ENCODE measurements at places on chromosomes 1 and 21. TPM values are rescaled to one million over a fixed set of nuclear protein-coding genes. Genes with fewer than 3 reads are reported as not detected.

The COL11A1 gene
- total RNA-seq: 1.1 TPM

The NOC2L gene
- 24.7 TPM for total RNA-seq

The SLC22A15 gene
- 8.0 TPM for total RNA-seq

The ZNF593OS gene
- total RNA-seq: not detected

The CHAF1B gene
- 1.1 TPM for total RNA-seq

The TRIM67 gene
- 1.3 TPM for total RNA-seq

The PLEKHN1 gene
- 0.33 TPM for total RNA-seq

The INSRR gene
- not detected for total RNA-seq

The SPATA17 gene
- total RNA-seq: not detected
